HEK293T (cell line): ENCODE measurements at places on chromosomes 11 and 22.

- no peak for DNase-seq
These were observed 124.3 kb downstream of the C11orf58 start for GRCh38 chr11:16862726-16863125.

GRCh38 chr11:78654866-78655265, 80.2 kb upstream of the NARS2 start:
- DNase-seq: no peak

- DNase-seq: peak; percentile 65
These were observed 12.8 kb upstream of the HYLS1 start for GRCh38 chr11:125874556-125875124.

DNA sequence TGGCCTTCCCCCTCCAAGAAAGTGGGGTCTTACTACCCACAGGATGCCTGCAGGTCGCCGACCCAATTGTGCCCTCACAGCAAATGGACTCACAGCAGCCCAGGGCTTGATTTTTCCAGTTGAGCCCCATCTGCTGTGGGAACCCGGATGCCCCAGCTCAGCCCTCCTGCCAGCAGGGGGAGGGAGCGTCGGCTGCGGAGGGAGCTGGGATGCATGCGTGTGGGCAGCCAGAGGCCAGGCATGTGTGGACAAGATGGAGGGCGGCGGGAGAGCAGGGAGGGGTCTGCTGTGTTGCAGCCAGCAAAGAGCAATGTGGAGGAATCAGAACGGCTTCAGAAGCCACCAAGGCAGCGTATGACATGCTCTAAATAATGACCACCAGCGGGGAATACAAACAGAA, 41.0 kb upstream of the EIF3D start:
- peak; percentile 63 for DNase-seq

GRCh38 chr11:19420868-19421533, 180.3 kb upstream of the E2F8 start:
- DNase-seq: no peak

DNA sequence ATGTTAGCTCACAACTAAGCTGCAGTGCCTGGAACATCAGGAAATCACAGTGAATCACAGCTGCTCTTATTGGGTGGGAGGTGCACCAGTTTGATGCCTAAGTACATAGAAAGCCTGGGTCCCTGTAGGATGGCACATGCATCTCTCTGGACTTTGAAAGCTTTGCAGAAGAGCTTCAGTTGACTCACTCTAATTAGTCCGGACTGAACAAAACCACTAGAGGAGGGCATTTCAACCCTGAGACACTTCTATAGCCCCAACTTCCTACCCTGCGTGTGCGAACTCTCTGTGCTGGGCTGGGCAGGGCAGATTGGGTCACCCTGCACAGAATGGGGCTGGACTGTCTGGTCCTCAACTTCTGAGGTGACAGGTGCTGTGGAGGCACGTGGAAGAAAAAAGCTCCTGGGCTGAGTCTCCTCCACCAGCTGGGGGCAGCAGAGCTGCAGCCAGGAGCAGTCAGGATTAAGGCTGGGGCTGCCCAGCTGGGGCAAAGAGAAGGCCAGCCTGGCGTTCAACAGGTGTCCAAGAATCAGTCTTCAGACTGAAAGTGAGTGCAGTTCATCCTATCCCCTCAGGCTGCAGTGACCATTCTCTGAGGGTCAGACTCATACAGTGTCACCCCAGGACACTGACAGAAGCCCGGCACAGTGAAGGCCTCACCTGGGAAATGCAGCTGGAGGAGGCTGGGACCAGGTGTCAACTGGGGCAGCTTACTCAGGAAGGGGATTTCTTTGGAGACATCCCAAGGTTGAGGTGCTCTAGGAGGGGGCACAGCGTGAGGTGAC, 22.1 kb downstream of the GGTLC2 start:
- DNase-seq: peak; percentile 52

DNA sequence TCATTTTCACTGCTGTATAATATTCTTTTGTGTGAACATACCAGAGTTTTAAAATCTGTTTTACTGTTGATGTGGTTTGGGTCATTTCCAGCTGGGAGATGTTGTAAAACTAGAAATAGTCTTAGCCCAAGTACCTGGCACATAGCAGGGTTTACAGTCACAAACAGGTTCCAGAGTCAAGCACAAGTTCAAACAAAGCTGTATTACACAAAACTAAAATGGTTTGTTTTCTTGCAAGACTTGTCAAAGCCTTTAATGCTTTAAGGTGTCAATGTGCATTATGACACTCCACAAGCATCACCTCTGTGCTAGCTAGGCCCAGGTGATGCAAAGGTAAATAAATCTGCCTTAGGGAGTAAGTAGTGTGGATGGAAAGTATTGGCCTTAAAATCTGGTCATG, 379.1 kb downstream of the MN1 start:
- DNase-seq: no peak

DNA sequence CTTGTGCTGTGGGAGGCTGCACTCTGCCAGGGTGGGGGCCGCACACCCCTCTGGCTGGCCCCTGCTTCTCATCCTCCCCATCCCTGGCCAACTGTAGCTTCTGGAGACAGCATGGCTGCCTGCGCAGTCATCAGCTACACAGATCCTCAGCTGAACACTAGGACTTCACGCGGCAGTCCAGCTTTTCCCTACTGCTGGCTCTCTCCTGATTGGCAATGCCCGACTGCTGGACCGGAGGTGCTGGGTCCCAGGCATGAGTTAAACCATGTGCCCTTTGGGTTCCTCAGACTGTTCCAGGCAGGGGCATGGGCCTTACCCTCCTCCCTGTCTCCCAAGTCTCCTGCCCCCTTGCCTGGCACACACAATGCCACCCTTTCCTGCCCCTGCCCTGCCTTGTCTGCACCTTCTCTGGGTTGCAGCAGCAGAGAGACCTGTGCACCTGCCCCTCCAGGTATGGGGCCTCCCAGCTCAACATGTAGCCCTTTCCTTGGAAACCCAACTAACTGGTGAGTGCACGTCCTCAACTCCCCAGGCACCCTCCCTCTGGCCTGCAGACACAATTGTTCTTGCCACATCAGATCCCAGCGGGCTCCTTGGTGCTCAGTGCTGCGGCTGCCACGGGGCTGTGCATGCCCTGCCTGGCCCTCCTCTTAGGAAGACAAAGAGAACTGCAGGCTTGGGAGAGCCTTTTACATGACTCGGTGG, 1039.2 kb downstream of the TBC1D22A start:
- DNase-seq: no peak

- no peak for DNase-seq
These were observed 25.5 kb upstream of the HORMAD2 start for GRCh38 chr22:30054764-30055069.

DNA sequence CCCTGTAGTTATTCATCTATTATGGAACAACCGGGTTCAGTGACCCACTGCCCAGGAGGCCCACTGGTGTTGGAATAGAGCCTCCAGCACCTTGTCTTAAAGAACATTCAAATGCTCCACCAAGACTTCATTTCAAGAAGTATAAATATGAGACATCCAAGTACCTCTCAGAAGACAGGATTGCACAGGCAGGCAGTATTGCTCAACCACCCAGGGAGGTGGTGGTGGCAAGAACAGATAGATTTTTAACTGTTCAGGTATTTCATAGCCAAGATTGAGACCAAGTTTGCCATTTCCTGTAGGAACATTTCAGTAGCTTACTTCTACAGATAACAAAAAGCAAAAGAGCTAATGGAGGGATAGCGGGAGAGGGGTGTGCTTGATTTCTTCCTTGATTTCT, 78.7 kb downstream of the COMMD9 start:
- DNase-seq: no peak

GRCh38 chr11:16902182-16902581, 112.0 kb downstream of the PLEKHA7 start:
- DNase-seq: no peak

GRCh38 chr11:6746086-6746618, 25.6 kb downstream of the OR2AG2 start:
- no peak for DNase-seq

GRCh38 chr11:120198403-120198786, 12.4 kb upstream of the OAF start:
- no peak for DNase-seq

- no peak for DNase-seq
These were observed 302.7 kb downstream of the DDX10 start for GRCh38 chr11:108967571-108967970.

DNA sequence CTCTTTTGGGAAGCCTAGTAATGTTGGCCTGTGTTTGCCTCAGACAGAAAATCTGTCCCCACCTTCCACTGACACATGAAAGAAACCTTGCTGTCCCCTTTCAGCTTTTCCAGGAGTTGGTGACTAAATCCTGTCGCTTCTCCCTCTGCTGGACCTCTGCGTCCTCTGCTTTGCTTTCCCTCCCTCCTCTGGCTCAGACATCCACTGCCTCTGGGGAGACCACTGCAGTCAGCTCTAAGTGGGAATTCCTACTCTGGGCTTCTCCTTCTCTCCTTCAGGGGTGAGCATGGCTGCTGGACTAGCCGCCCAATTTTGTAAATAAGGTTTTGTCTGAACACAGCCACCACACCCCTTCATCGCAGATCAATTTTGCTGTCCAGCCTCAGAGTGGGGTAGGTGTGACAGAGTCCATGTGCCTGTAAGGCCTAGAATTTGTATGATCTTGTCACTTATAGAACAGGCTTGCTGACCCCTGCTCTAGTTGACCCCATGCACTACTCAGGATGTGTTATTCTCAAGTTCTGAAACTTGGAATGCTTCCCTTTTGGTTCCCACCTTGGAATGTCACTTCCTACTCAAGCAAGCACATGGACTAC, 23.0 kb downstream of the LRRC74B start:
- DNase-seq: no peak

- DNase-seq: no peak
These were observed 787.5 kb downstream of the OPCML start for GRCh38 chr11:132744771-132745170.

GRCh38 chr11:90134478-90135003, at the start of gene NAALAD2:
NAALAD2 (plus strand) TSS chr11:90134663; CDS start chr11:90134759, 96 bp downstream.
- DNase-seq: peak; percentile 45

GRCh38 chr11:72150882-72151281, 15.4 kb downstream of the FOLR3 start:
- no peak for DNase-seq

- no peak for DNase-seq
These were observed 64.9 kb downstream of the SPECC1L start for GRCh38 chr22:24335496-24335895.

- no peak for DNase-seq
These were observed 118.8 kb upstream of the CRYBB3 start for GRCh38 chr22:25080855-25081254.

GRCh38 chr11:45982656-45983470, 60.4 kb downstream of the LARGE2 start:
- peak; percentile 65 for DNase-seq

- no peak for DNase-seq
These were observed 45.4 kb upstream of the NTM start for GRCh38 chr11:131324921-131325570.

GRCh38 chr11:1651411-1651980, 21.9 kb downstream of the KRTAP5-5 start:
- no peak for DNase-seq

DNA sequence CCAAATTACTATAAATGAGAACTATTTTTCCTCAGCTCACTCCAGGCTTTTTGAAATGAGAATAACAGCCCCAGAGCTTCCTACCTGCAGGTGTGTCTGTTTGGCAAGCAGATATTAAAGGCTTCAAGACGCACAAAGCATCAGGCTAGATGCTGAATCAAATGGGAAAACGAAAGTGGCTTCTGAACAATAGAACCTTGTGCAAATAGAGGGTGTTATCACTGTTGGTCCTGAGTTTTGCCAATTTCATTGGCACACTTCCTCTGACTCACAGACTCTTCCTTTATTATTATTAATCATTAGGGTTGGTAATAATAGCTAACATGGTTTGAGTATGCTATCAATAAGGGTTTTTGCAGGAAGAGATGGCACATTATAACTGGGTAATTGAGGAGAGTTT, 13.4 kb downstream of the SYT13 start:
- DNase-seq: no peak

GRCh38 chr11:109981031-109981636, 112.1 kb upstream of the ZC3H12C start:
- no peak for DNase-seq

- DNase-seq: no peak
These were observed 6.4 kb downstream of the CLMP start for GRCh38 chr11:123188508-123189165.

DNA sequence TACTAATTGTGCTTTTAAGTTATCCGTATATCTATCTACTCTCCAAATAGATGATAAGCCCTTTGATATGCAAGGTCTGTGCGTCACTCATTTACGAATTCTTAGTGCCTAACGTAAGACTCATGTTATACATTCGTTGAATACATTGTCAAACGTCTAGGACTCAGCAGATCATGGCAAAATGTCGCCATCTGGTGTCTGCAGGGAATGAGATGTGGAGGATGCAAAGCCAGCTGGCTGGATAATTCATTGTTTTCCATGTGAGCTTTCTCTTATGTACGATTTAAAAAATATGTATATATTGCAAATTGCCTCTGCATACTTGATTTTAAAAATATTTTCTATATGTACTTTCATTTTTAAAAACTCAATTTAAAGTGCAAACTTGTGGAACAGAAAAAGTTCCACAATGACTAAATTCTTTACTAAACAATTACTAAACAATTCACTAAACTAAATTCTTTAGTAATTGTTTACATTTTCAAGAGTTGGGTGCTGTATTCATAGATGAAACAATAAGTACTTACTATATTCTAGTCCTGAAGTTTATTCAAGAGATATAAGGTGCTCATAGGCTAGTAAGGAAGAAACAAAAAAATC, 33.8 kb downstream of the ZNF202 start:
- DNase-seq: peak; percentile 65

GRCh38 chr11:35583126-35583525, 35.1 kb upstream of the FJX1 start:
- no peak for DNase-seq

GRCh38 chr22:19756288-19757128, 4.1 kb upstream of the TBX1 start:
- DNase-seq: peak; percentile 73

GRCh38 chr11:82889133-82890001, 10.9 kb downstream of the PRCP start:
- DNase-seq: no peak

DNA sequence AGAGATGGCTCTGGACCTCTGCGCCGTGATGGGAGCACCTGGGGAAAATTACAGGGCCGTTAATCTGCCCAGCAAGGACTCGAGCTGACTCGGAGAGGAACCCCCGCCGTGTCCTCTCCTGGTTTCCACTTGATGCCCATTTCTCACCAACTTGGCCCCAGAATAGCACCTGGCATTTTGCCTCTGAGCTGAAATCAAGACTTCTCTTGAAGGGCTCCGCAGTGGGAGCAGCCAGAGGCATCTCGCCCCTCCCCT, 19.0 kb upstream of the CABP7 start:
- no peak for DNase-seq

DNA sequence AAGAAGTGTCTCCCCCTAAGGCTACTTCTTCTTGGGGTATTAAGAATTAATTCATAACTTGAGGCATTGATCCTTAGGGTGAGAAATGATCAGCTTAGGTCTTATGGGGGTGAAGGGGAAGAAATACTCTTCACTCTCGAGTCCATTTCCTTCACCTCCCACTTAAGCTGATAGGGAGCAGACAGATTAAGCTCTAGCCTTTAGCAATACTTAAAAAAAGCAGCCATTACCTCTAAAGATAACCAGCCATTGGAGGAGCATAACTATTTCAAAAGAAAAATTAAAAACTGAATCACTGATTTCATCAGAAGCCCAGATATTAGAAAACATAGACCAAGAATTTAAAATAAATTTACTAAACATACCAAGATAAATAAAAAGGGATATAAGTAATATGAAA, 60.5 kb downstream of the ENTHD1 start:
- no peak for DNase-seq

- no peak for DNase-seq
These were observed 51.2 kb upstream of the LMO1 start for GRCh38 chr11:8314916-8315315.
